ENCODE measurements at places on chromosomes 5 and 9.

- no peak for DNase-seq
Observed at GRCh38 chr5:1172670-1173404, 28.6 kb upstream of the SLC6A19 start.

- DNase-seq = no peak
Observed at GRCh38 chr9:96052686-96053085, 177.2 kb downstream of the ERCC6L2 start.

- DNase-seq = no peak
Observed at GRCh38 chr5:96252596-96252995, 180.5 kb downstream of the PCSK1 start.

- DNase-seq = no peak
Observed at GRCh38 chr5:149475777-149476176, 75.5 kb downstream of the CSNK1A1 start.
